AG04450 (cell line): ENCODE measurements at places on chromosomes 4 and X. TPM values are rescaled to one million over a fixed set of nuclear protein-coding genes. Genes with fewer than 3 reads are reported as not detected.

DNA sequence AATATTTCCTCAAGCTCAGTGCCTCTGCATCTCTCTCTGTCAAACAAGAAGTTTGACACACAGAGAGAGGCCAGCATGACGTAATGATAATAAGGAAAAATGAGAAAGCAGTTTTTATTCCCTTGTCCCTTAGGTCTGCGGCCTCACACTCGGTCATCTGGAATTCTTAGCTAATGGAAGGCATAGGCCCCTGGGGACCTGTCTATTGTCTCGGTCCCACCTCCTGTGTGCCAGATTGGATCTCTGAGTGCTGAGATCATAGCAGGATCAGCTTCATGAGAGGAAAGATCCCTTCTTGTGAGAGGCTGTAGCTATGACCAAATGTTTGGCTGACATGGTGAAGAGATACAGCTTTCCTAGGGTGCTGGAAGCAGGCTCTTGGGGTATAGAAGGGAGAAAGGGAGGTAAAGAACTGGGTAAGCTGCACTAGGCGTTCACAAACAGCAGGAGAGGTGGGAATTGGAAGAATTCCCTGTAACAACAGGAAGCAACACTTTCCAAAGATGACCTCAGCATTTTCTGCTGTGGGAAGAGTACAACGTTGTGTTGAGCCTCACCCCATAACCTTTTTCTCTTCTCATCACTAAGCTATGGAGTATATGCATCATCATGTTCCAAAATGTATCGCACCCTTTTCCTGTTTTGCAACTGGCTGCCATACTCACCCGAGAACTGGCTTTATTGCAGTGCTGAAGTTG, 20.2 kb downstream of the TMEM31 start:
- DNase-seq: peak; percentile 21

DNA sequence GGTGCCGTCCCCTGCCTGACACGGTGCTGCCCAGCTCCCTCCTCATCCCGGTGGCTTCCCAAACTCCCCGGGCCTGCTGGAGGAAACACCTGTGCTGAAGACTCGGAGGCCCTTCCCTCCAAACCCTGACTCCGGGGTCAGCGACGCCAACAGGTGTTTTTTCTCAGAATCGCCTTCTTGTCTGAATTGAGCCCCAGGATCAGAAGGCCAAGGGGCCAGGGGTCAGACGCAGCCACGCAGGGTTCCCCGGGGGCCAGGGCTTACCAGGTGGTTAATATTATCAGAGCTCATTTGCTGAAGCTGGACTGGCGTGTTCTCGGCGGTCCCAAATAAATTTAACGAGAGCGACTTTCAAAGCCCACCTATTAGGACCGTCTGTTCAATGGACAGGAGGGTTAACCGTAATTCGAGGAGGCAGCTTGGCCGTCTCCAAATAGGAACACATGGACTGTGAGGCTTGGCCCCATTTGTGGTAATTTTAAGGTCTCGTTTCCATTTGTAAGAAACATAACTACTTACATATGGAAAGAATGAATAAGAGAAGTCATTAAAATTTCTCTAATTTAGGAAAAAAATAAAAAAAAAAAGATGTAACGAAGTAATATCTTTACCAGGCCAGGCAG, 239.3 kb downstream of the CRLF2 start:
- no peak for DNase-seq

DNA sequence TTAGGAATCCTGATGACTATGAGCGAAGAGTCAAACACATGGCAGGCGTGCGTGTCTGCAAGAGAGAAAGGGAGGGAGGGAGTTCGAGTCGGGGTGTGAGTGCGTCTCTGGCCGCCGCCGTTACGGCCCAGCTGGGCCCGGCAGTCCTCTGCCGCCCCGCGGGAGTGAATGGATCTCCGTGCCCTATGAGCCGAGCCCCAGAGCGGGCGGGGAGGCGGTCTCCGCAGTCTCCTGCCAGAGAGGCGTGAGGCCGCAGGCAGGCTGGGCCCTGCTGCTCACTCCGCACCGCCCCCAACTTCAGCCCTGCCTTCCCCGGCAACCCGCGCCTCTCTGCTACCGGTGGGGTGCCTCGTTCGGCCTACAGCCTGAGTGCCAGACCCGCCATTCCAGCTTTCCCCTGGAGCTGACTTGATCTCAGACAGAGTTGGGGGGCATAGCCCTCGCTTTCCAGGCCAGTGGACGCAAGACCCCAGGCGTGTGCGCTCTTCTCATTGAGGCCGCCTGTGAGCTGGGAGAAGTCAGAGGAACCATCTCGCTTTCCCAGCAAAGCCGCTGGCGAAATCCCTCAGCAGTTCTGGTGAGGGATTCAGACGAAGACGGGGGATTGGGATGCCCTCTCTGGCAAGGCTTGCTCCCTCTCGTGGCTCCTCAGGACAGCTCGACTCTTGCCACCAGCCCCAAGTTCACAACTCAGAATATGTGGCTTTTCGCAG, 1.4 kb downstream of the SLC16A2 start:
- DNase-seq: peak; percentile 37

DNA sequence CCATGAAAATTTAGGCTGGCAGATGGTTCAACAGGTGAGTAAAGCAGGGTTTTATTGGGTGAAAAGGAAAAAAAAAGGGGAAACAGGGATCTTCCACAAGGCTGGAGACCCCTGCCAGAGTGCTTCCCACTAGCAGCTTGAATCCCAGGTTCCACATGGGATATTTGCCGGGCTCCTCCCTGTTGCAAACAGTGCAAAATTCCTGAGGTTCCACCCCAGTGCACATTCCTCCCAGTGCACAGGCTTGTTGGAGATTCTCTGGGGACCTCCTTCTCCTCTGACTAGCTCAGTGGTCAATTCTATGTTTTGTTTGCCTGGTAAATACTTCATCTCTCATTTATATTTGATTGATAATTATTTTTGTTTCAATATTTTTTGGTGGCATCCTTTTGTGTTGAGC, 66.4 kb upstream of the UGT2B15 start:
- no peak for DNase-seq

GRCh38 chr4:3035249-3035648, 39.1 kb downstream of the HTT-AS start:
- no peak for DNase-seq

The MAGEA3 gene
- polyA plus RNA-seq: not detected in 2 replicates

The RTL3 gene
- polyA plus RNA-seq: 0.14 TPM in 1 of 2 replicates, not detected in the other

The JCHAIN gene
- polyA plus RNA-seq: 0.61 and 1.1 TPM in 2 replicates

The ENPP6 gene
- polyA plus RNA-seq: 0.02 and 0.05 TPM in 2 replicates
